ENCODE measurements at places on chromosomes 4 and X. TPM values are rescaled to one million over a fixed set of nuclear protein-coding genes. Genes with fewer than 3 reads are reported as not detected.

CLNK gene
- total RNA-seq = not detected

DNA sequence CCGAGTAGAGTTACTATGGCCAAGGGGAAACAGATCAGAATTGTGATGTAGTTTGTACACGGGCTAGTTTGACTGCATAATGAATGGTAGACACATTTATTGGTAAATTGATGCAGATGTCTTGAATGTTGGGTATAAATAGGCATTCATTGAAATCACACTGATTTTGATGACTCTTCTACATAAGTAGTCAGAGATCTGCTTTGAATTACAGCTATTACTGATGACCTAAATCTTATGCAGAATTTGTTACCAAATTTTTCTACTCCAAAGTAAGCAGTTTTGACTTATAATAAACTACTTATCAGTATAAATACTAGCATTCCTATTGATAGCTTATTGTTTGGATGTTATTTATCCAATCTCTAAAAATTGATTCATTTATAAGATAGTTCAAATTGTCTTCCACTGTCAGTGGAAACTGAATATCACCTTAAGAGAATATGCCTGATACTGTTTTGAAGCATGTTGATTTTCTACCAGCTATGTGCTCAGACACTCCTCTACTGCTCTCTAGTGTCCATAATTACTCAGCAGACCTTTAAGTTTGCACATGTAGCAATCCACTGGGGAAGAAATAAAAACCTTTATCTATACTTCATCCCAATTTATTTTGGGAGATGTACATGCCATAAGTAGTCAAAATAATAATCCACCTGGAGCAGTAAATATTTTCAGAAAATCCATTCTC is 120.3 kb downstream of the RASL11B start:
- peak; percentile 73 for DNase-seq

GRCh38 chrX:13377550-13377934 is 57.7 kb upstream of the ATXN3L start:
- DNase-seq = no peak

- no peak for DNase-seq
Observed at GRCh38 chr4:19575924-19576323, 675.8 kb upstream of the SLIT2 start.

DNA sequence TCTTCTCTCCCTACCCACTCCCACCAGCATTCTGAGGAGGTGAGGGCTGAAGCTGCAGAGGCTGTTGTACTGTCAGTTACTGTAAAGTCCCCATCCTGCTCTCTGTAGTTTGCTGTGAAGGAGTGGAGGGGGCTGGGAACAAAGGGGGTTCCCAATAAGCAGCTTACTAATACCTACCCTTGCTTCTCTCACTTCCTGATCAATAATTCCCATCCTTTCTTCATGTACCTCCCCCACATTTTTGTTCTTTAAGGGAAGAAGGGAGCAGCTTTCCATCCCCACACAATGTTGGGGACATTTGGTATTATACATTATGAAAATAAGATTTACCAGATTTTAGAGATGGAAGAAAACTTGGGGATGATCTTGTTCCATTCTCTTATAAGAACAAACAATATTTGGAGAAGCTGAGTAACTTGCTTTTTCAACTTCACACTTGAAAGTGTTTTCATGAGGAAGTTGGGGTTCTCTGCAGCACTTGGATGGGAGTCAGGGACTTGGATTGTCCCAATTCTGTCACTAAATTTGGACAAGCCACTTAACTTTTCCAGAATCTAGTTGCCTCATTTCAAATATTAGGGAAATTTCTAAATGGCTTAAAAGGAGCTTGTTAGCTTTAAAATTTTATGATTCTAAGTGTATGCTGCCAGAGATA is 5.4 kb downstream of the TBC1D1 start:
- no peak for DNase-seq

- no peak for DNase-seq
Observed at GRCh38 chr4:2743518-2744445, 12.4 kb downstream of the TNIP2 start.

- DNase-seq = peak; percentile 49
Observed at GRCh38 chr4:103786014-103786413, 66.2 kb upstream of the TACR3 start.

ARHGAP24 gene
- 37.9 TPM for total RNA-seq

DNA sequence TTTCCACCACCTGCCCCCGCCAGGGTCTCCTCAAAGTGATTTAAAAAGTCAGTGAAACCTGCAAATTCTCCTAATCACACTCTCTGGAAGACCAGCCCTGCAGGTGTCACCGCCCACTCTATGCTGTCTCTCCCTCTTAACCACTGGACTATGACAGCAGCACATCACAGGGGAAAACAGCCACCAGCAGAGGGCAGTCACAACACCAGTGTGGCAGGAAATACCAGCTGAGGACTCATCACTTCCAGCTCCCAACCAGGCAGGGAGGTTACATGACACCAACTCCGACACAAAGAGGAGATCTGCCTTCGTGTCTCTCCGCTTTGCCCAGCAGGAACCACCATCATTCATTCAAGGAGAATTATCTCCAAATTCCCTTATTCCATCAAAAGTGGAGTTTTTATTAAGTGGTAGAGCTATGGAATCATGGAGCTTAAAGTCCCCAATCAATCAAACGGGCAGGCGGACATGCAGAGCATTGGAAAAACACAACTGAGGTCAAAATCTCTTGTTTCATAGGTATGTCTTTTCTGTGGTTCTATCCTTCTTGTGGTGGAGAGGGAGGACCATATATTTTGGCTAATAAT is 91.3 kb downstream of the NSUN7 start:
- DNase-seq = peak; percentile 95

PPP4R3C gene
- total RNA-seq = not detected

SPANXN3 gene
- total RNA-seq = not detected

ABCG2 gene
- 96.0 TPM for total RNA-seq

DNA sequence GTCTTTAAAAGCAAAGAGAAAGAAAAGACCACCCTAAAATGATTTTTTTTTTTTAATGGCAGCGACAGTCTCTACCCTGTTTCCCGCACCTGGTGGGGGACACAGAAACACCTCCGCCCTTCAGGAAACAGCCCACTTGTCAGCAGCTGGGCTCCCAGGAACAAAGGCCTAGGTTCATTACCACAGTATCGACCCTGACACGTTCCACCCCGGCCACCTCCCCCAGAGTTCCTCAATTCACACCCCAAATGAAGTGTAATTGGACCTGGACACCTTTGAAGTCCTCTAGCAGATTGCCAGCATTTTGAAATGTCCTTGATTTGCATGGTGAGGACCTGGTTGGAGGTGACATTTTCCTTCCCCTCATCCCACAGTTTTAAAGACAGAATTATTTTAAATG is 175.0 kb upstream of the BCOR start:
- DNase-seq = peak; percentile 0

DNA sequence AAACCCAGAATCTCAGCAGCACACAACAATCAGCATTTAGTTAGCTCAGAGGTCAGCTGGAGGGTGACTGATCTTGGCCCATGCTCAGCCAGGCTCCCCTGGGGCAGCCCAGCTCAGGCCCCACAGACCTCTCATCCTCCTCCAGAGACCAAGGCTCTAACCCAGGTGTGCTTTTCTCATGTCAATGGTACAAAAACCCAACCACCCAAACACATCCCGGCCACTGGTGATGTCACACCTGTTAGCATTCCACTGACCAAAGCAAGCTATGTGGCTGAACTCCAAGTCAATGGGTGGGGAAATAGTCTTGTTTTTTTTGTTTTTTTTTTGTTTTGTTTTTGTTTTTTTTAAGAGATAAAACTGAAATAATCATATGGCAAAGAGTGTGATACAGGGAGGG is 77.5 kb downstream of the CYTL1 start:
- DNase-seq = no peak

GPRASP2 gene
- total RNA-seq = 20.6 TPM

DNA sequence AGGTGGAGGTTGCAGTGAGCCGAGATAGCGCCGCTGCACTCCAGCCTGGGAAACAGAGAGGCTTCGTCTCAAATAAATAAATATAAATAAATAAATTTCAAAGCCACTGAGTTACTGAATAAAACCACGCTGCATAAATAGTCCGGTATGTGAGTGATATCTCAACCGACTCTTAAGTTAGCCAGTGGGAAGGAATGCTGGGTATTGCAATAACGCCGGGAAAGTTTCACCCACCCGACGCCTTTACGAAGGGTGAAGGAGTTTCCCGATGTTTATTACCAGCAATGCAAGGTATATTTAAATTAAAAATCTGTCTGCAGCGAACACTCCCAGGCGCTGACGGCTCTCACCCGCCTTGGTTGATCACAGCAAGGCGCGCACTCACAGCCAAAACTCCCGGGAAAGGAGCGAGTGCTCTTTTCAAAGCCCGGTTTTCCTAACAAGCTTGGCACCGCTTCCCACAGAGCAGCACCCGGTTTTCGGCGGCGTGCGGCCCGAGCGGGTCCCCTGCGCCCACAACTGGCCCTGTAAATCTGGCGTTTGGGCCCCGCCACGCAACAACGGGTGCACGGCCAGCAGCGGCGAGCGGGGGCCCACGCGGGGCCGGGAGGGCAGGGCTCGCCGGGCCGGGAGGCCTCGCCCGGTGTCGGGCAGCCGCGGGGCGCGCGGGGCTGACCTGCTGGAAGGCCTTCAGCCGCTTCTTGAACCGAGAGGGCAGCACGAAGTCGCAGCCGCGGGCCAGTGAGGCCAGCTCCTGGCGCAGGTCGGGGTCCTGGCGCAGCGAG is 13.7 kb downstream of the PPP2R3B start:
- peak; percentile 27 for DNase-seq

- DNase-seq = no peak
Observed at GRCh38 chr4:141339966-141340365, 119.3 kb downstream of the ZNF330 start.

DNA sequence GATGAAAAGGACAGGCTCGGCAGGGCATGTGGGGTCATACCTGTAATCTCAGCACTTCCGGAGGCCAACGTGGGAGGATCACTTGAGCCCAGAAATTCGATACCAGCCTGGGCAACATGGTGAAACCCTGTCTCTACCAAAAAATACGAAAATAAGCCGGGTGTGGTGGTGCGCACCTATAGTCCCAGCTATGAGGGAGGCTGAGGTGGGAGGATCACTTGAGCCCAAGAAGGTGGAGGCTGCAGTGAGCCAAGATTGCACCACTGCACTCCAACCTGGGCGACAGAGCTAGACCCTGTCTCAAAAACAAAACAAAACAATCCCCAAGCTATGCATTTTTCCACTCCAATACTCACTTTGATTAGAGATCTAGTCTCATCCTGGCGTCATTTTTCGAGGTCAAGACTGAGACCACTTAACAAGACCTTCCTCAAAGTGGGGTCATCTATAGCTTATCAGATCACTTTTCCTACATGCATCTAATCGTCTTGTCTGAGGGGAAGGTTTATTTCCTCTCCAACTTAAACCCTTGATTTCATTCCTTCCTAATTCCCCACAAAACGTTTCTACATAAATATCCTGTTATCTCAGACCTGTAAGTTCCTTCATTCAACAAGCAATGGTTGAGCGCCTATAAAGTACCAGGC is 1.3 kb downstream of the NKAP start:
- no peak for DNase-seq

- DNase-seq = peak; percentile 87
Observed at GRCh38 chr4:123418351-123418931, 21.8 kb downstream of the SPRY1 start.

DNA sequence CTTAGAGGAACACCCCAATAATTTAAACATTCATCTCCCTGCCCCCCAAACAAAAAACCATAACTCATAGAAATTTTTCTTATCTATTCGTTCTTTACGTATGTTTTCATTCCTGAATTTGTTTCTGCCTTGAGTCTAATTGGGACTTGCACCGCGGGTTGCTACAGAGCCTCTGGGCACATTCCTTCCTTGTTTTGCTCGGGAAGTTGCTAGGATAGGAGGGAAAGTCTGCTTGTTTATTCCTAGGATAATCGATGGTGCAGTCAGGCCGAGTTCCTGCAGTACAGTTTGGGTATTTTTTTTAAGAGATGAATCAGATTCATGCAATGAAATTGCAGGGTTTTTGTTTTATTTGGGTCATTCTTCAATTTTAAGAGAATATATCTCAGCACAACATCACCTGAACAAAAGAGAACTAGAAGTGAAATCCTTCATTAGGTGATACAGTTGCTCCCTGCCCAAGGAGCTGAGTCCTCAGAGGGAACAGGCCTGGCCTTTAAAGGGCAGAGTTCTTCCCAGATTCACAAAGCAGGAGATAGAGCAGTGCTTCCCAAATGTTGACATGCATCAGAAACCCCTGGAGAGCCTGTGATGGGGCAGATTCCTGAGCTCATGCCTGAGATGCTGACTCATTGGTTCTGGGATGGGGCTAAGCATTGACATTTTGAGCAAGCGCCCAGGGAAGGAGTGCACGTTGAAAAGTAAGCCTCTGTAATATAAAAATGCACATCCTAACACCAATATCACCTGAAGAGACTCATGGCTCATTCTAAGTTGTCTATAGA is 114.9 kb upstream of the FAM9B start:
- DNase-seq = no peak

GAGE13 gene
- not detected for total RNA-seq

DNA sequence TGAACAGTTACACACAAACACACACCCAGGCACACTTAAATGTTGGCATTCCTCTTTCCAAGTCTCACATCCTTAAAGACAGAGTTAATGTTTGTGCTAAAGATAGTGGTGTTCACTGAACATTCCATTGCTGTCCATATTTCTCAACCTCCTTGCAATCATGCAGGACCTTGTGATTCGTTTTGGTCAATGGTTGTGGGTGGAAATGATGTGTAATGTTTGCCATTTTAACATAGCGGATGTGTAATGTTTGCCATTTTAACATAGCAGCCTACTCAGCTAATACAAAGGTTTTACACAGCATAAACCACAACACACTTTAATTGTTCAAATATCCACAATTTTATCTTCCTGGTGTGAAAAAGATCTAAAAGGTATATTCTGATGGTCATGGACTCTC is 93.9 kb downstream of the CEP44 start:
- DNase-seq = no peak

DNA sequence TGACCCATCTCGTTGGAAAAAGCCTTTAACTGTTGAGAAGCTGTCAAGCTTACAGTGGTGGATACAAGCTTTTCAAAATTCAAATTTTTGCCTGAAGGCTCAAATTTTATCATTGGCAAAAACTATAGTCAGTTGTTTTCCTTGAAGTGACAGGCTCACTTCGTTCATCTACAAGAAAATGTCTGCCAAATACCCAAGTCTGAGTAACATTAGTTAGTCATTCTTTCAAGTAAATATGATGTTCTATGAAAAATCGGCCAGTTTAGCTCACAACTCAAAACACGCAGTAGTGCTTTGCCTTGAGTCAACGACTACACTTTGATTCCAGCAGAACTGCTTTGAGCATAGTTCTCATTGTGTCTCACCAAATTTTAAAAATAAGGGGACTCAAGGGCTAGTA is 170.3 kb upstream of the MAMLD1 start:
- DNase-seq = no peak

- DNase-seq = no peak
Observed at GRCh38 chr4:25590171-25590570, 65.5 kb upstream of the SLC34A2 start.
